ENCODE measurements at places on chromosomes 16 and 17.

DNA sequence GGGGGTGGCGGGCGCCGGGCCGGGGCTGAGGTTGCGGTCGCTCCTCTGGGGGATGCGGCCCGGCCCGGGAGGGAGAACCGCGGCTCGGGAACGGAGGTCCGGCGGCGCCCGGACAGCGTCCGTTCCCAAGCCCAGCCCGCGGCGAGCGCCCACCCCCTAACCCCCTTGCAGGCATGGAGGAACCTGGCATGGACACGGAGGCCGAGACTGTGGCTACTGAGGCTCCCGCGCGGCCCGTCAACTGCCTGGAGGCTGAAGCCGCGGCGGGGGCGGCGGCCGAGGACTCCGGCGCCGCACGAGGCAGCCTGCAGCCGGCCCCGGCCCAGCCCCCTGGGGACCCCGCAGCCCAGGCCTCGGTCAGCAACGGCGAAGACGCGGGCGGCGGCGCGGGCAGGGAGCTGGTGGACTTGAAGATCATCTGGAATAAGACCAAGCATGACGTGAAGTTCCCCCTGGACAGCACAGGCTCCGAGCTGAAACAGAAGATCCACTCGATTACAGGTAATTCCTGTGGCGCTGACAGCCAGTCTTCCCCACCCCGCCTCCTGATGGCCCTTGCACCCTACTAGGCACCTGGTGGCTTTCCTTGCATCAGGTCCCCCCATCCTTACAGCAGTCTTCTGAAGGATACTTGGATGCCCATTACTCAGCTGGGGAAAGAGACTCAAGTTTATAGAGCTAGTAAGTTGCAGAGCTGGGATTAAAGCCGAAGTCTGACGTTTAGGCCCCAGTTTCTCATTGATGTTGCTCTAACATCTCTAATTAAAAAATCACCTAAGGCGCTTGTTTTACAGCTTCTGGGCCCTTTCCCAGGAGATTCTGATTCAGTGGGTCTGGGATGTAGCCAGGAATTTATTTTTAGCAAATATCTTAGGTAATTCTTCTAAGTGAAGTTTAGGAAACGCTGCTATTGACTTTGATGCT is 514 bp downstream of the UBFD1 start:
- no peak for DNase-seq

DNA sequence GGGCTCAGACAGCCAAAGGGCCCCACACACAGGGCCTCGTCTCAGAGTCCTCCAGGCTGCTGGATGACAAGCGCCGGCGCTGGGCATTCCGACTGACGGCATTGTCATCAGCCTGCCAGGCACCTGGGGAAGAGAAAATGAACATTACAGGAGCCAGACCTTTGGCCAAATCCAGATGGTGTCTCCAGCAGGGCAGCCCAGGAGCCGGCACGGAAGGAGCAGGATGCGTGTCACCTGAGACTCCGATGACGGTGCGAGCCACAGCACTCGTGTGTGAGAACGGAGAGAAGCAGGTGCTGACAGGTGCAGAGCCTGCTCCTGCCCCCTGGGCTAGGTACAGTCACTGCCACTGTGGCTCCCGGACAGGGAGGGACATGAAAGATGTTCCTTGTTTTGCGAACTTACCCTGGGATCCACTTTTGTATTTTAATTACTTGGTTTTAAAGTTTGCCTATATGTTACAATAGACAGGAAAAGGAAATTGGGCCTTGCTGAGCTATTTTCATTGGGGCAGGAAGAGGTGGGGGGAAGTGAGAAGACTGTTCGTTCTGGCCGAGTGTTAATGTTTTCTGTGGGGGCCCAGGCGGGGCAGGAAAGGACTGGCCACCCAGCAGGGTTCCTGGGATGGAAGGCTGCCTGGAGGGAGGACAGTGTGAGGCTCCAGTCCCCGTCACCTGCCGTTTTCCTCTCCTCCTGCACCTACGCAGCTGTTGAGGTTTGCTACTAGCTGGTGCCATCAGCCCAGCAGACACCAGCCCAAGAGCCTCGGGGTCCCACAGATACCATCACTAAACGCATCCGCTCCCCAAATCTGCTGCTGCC is 4.4 kb upstream of the FOXJ1 start:
- no peak for DNase-seq

- DNase-seq = no peak
These were observed 18.7 kb downstream of the SREBF1 start for GRCh38 chr17:17818088-17818526.

- no peak for DNase-seq
These were observed 140.7 kb downstream of the KATNIP start for GRCh38 chr16:27690608-27691007.

- DNase-seq = no peak
These were observed 8.9 kb upstream of the HOXB2 start for GRCh38 chr17:48553826-48554225.

DNA sequence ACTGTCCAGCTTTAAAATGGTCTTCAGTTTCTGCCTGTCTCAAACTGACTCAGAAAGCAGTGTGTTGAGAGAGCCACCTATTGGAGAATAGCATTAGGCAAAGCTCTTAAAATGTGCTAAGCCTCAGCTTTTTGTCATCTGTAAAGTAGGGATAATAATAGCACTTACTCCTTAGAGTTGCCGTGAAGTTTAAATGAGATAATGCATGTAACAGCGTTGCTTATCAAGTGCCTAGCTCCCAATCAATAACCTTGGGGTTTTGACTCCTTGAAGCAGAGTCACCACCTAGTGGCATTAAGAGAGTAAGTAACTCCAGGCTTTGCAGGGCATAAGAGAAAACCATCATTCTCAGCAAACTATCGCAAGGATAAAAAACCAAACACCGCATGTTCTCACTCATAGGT is 163.3 kb downstream of the HS3ST2 start:
- no peak for DNase-seq
